ENCODE measurements at places on chromosomes 2 and 18. TPM values are rescaled to one million over a fixed set of nuclear protein-coding genes. Genes with fewer than 3 reads are reported as not detected.
A peak's percentile ranks its signal among the peaks of the same experiment; 100 is the strongest.

DNA sequence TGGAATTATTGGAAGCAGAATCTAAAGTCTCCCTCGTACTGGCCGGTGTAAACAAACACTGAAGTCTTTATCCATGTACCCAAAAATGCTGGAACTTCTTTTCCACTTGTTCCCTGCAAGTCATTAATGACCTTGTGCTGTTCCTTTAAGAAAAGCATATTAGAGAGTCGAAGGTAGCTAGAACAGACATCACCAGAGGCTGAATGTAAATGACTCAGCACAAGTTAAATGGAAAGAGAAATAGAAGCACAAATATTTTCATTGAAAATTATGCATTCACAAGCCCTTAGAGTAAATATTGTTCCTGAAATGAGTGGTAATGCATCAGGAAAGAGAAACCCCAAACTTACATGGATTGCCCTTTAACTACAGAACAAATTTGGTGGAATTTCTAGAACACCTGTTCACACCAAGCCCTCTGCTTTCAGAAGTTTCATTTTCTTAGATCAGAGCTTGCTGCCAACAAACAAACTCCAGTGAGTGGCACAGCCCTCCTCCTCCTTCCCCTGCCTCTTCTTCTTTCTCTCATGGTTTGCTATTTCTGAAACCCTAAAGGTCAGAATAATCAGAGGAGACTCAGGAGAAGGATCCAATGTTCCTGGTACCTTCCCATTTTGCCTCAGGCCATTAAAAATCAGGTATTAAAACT lies 264.3 kb downstream of the TXNL1 start:
- no peak for DNase-seq

DNA sequence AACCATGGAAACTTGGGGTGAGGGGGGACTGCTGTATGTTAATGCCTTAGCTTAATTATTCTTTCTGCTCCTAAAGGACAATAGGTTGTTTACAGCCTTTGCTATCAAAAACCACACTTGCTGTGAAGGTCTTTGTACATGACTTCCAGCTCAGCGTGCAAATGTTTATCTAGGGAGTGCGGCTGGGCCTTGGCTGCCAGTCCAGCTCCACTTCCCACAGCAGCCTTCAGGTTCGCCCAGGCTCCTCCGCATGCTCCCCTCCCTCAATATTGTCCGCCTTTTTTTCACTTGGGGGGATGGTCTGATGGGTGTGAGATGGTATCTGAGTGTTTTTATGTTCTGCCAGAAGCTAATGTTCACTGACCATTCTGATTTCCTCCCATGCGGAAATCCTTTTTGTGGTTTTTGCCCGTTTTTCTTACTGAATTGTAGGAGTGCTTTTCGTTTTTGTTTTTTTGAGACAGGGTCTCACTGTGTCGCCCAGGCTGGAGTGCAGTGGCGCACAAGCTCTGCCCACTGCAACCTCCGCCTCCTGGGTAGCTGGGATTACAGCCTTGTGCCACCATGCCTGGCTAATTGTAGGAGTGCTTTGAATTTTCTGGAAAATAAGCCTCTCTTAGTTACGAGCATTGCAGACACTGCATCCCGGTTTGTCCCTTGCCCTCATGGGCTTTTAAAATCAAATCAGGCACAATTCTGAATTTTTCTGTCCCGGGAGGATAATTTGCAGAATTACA lies 28.8 kb downstream of the SH3BP4 start:
- no peak for DNase-seq

- DNase-seq: no peak
Measured at GRCh38 chr18:67545681-67546080, 29.2 kb upstream of the DSEL start.

GRCh38 chr2:57936216-57936615 lies 110.4 kb upstream of the VRK2 start:
- no peak for DNase-seq

DNA sequence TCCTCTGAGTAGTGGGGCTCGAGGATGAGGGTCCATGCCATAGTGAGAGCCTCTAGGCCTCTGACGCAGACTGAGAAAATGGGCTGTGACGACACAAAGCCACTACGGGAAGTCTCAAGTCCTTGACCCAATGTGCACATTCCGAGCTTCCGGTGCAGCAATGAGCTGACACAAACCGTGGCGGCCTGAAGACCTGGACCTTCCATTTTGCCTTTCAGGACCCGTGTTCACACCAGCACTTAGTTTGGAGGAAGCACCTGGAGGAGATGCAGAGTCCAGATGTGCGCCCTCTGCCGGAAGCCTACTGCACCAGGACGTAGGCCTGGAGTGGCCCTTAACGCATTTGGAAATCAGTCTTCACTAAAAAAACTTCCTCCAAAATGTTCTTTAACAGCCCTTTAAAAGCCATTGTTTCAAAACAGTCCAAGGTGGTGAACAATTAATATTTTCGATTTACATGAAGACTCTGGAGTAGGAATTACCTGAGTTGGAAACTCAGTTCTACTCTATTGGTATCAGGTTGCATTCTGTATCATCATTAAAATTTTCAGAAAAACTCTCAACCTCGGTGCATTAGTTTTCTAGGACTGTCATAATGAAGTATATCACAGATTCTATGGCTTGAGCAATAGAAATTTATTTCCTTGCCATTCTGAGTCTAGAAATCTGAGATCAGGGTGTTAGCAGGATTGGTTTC lies 33.9 kb downstream of the BMP10 start:
- DNase-seq: peak; percentile 76

DNA sequence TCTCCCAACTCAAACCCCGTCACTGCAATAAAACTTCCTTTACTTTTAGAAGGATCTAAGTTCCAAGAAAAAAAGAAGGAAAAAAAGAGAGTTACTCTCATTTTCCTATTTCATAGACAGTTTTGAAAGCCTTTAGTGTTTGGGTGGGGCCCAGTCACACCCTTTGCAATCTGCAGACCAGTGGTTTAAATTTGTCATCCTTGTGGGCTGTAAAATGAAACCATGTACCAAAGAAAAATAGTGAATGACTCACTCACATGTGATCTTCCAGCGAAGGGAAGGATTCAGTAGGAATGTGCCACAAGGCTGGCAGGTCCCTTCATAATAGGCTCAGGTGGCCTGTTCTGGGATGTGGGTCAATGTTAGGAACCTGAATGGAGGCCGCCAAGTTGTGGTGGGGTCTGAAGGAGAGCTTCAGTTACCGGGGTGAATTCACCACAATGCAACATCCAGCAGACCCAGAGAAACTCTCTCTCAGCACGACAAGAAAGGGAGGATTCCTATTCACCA lies 28.3 kb downstream of the ANXA4 start:
- no peak for DNase-seq

DNA sequence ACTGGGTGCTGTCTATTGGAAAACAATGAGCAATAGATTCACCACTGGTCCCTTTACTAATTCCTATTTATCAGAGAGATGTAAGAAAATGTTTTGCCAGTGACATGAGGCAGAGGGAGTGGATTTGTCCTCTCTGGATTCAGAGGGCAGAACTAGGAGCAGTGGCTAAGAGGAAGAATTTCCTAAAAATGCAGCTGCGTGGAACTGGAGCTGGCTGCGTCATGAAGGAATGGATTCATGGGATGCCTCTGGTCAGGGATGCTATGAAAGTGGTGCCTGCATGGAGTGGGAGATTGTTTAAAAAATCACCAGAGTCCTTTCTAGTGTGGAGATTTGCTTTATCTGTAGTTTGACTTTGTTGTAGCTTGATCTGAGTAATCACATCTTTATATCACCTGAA lies 78.3 kb downstream of the ARHGEF33 start:
- DNase-seq: no peak

GRCh38 chr2:96138179-96139145 lies at the start of gene ASTL:
Gene ASTL, minus strand, starts transcription at chr2:96138502. Its CDS starts 66 bp downstream, at chr2:96138436.
- DNase-seq: peak; percentile 65

DNA sequence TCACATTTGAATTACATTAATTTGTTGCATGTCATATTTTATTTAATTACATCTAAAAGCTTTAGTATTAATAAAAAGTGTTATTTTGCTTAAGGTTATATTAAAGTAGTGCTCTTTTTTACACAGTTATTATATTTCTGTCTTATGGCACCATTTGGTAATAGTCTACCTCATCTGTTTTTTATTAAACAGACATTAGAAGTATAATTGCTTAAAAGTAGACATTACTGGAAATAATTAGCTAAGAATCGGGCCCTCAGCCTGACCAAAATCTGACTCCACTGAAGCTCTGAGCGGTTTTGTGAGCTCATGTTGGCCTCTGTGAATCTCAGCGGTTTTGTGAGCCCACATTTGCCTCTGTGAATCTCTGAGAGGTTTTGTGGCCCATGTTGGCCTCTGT lies 102.5 kb upstream of the SNTG2 start:
- DNase-seq: no peak

- no peak for DNase-seq
Measured at GRCh38 chr2:142819411-142819810, 58.1 kb upstream of the KYNU start.

DNA sequence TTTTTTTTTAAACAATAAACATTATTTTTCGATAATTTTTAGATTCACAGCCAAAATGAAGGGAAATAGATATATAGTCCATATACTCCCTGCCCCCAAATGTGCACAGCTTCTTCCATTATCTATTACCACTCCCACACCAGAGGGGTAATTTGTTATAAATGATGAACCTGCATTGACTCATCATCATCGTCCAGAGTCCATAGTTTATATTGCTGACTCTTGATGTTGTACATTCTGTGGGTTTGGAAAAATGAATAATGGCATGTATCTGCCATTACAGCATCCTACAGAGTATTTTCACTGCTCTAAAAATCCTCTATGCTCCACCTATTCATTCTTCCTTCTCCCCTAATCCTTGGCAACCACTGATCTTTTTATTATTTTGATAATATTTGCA lies 121.5 kb downstream of the LTBP1 start:
- no peak for DNase-seq

DNA sequence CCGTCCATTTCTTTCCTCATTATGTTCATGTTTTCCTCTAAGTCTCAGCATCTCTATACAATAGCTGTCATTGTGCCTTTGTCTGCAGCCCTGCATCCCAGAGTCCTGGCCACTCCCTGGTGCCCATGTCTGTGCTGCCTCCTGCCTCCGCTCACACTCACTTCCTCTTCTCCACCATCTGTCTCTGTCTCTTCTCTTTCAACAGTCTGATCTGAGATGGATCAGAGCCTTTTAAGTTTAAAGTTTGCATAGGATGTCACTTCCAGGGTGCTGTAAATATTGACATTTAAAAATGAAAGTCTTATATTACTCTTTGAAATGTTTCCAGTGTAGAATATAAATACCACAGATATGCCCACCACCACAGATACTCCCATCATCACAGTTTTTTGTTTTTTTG lies 42.7 kb downstream of the UBE2F start:
- no peak for DNase-seq

DNA sequence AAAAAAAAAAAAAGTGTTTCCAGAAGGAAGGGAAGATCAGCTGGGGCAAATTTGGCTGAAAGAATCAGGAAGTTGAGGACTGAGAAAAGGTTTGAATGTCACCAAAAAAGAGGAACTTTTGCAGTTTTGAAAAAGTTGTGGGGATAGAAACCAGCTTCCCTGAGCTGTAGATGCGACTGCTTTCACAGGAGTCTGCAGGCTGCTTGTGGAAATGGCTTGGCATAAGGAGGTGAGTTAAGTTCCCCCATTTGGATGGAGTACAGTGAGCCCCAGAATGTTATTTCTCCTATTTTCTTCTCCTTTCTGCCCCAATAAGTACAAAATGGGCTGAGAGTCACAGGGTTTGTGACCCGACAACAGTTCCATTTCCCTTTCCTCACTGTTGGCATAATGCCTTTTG lies 16.5 kb upstream of the ME2 start:
- DNase-seq: no peak

DNA sequence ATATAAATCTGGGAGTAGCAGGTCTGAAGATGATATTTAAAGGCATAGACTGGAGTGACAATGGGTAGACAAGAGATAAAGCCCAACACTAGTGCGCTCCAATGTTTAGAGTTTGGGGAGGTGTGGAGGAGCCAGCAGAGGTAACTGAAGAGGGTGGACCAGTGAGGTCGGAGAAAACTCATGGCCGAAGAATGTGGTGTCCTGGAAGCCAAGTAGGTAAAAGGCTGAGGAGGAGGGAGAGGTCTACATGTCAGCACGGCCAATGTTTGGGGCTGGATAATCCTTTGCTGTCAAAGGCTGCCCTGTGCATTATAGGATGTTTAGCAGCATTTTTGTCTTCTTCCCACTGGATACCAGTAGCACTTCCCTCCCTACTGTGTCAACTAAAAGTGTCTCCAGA lies 78.8 kb upstream of the KCNE4 start:
- DNase-seq: no peak

DNA sequence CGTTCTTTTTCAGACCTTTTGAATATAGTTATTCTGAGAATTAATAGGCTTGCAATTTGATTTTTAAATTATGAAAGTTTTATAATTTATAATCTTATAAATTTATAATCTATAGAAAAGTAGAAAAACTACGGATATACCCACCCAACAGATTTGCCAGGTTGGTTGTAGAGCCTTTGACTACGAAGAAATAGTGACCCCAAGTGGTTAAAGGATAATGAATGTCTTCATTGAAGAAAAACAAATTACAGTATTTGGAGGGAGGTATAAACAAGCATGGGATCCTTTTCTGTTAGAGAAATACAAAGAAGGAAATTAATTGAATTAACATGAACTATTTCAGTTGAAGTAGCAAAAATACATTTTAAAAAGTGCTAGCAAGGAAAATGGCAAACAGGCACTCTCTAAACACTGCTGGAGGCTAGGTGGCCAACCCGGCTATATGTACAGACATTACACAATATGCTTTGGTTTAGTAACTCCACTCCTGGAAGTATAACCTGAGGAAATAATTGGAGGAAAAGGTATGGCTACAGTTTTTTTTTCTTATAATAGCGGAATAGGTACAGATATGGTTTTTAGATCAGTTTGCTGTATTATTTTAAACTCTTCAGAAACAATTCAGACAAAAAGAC lies 110.9 kb downstream of the MIB1 start:
- DNase-seq: no peak

DNA sequence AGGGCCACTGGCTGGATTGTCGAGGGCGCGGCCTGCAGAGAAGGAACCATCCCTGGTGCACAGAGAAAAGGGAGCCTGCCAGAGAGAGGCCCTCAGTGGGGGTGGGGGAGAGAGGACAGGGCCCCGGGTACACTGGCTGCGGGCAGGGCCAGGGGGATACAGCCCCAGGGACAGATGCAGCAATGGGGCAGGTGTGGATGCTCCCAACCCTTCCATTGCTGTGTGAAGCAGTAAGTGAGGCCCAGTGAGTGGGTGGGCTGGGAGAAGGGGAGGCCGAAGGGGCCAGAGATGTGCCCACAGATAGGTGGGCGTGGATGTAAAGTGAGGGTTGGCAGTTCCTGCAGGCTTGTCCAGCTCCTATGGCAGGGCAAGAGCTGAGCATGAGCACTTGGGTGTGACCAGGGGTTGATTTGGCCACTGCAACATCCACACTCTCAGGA lies 7.4 kb downstream of the AGXT start:
- DNase-seq: no peak

The PAX8 gene
- 1.1 TPM for total RNA-seq

The NLRC4 gene
- not detected for total RNA-seq

The SLC4A5 gene
- 1.4 TPM for total RNA-seq

The ELOA2 gene
- not detected for total RNA-seq

The KDM3A gene
- 36.5 TPM for total RNA-seq
